ENCODE measurements at places on chromosomes 3 and 15. TPM values are rescaled to one million over a fixed set of nuclear protein-coding genes. Genes with fewer than 3 reads are reported as not detected.

The PARL gene
- 95.9 TPM for total RNA-seq

The WNT5A gene
- not detected for total RNA-seq

The CHRM5 gene
- total RNA-seq: not detected

The BBX gene
- 44.5 TPM for total RNA-seq

The PCSK6 gene
- total RNA-seq: 0.95 TPM

DNA sequence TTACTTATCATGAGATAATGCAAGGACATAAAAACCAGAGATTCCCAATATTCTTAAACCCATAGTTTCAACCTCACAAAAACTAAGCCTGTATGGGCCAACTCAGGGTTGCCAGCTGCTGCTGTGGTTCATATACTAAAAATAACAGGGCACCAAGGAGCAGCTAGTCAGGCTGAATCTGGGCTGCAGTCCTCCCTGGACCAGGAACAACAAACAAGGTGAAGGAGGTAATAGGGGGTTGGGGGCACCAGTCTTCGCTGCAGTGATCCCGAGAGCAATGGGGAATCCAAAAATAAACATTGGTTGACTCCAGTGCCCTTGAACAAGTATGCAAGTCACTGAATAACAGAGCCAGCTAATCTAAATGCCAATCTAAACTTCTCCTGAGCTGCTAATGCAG lies 108.9 kb downstream of the MECOM start:
- no peak for DNase-seq

- DNase-seq: no peak
Observed at GRCh38 chr3:114076711-114077110, 20.2 kb downstream of the QTRT2 start.

DNA sequence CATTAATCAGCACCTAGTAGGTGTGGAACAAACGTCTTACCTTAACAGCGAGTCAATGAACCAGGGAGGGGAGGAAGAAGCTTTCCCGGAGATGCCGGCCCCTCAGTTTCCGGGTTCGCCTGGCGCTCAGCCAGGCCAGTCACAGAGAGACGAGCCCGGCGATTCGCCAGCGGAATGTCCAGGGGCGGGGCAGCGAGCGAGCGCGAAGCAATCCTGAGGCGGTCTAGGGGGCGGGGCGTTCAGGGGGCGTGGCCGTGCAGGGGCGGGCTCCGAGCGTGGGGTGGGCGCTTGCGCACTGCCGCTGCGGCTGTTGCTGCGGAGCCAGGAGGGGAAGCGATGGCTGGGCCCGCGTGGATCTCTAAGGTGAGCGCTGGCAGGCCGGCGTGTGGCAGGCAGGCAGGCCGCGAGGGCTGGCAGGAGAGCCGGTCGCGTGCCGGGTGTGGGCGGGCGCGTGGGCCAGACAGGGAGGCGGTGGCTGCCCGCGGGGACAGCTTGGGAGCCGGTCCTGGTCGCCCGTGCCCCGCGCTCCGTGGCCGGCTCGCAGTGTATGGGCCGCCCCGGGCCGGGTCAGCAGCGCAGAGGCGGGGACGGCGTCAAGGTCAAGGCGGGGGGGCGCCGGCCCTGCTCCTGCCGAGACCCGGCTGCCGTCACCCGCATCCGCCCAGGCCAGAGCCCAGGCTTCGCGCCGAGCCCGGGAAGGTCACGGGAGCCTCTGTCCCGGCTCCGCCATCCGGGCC lies at the start of gene IDH3A:
TSS of gene IDH3A (plus strand) at position 295 of the 737 bp plus-strand sequence. CDS start at position 337, 42 bp downstream.
- peak; percentile 100 for DNase-seq

DNA sequence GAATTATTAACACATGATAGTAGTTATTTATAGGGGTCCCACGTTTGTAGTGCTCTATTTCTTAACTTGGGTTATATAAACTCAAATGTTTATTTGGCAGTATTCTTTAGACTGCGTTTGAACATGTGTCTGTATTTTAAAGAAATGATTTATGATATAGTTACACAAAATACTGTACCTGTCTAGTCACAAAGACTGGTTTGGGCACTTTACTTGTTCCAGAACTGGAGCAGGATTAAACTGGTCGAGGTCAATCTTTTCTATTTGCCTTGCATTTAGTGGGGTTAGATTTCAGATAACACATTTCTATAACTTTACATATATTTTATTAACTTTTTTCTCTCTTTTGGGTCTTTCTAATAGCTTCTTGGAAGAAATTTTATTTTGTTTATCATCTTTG lies 39.5 kb downstream of the HACD3 start:
- DNase-seq: no peak

GRCh38 chr15:50084932-50085331 lies 34.1 kb downstream of the ATP8B4 start:
- no peak for DNase-seq

GRCh38 chr3:88180398-88180999 lies 30.7 kb downstream of the C3orf38 start:
- DNase-seq: no peak

DNA sequence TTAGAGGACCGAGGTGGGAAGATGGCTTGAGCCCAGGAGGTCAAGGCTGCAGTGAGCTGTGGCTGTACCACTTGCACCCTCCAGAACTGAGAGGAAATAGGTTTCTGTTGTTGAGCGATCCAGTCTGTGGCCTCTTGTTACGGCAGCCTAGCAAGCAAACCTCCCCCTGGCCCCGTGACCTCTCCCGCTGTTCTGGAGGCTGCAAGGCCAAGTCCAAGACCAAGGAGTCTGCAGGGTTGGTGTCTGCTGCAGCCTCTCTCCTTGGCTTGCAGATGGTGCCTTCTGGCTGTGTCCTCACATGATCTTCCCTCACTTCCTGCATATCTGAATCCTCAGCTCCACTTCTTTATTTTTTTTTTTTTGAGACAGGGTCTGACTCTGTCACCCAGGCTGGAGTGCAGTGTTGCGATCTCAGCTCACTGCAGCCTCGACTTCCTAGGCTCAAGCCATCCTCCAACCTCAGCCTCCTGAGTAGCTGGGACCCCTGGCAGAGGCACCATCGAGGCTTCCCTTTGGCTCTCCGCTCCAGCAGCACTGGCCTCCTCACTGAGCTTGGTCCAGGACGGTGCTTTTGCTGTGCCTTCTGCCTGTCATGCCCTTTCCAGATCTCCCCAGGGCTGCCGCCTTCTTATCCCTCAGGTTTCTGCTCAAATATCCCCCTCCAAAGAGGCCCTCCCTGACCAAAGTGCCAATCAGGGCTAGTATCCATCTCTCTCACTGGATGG lies 18.0 kb upstream of the PLXND1 start:
- no peak for DNase-seq

- DNase-seq: no peak
Observed at GRCh38 chr3:1207904-1208303, 115.1 kb downstream of the CNTN6 start.

GRCh38 chr15:100192097-100193080 lies 149.4 kb downstream of the ADAMTS17 start:
- no peak for DNase-seq

DNA sequence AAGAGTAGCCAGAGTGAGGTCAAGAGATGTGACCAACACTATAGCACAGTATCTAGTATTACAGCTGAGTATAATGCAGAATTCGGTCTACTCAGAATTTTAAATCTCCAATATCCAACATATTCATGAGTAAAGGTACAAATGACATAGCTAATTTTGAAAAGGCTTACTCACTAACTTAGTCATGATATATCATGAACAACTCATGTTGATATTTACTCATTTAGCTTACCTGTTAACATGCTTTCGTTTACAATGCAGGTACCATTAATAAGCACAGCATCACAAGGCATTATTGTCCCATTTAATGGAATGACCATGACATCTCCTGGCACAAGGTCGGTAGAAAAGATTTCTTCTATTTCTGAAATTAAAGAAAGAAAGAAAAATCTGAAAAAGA lies 36.9 kb downstream of the ATP13A3 start:
- no peak for DNase-seq

- no peak for DNase-seq
Observed at GRCh38 chr3:132443421-132443820, 26.1 kb downstream of the DNAJC13 start.

DNA sequence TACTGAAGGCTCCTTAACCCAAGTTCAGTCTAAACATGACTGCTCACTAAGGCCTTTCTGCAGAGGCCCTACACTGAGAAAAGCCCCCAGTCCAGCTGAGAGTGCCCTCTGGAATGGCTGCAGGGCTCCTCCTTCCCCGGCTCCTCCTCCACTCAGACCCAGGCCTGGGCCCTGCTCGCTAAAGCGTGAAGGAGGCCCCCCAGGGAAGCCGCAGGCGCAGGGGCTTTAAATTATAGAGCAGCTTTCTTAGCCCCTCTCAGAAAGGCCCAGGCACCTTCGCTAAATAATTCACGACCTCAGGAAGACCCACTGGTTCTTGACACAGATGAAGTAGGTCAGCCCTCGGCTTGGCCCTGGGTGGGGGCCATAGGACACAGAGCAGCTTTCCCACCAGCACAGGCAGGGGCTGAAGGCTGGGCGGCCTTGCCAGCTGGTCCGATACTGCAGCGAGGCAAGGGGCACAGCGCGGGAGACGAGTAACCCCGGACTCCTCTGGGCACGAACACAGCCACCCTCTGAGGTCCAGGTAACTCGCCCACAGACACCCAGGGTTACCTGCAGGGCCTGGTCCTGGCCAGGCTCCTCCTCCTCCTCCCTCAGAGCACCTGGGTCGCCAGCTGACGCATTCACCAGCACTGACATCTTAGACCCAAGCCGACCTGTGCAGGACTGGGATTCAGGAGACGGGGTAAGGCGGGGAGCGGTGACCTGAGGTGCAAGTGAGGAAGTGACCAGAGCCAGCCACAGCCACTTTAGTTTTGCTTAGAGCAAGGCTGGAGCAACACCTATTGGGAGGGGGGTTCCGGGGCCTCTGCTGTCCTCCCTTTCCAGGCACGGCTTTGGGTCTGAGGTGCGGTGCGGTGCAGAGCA lies 36.9 kb downstream of the RBPMS2 start:
- no peak for DNase-seq

- DNase-seq: peak; percentile 8
Observed at GRCh38 chr15:63860155-63860554, 26.4 kb upstream of the HERC1 start.

GRCh38 chr3:141828890-141829289 lies 47.6 kb upstream of the ATP1B3 start:
- no peak for DNase-seq

DNA sequence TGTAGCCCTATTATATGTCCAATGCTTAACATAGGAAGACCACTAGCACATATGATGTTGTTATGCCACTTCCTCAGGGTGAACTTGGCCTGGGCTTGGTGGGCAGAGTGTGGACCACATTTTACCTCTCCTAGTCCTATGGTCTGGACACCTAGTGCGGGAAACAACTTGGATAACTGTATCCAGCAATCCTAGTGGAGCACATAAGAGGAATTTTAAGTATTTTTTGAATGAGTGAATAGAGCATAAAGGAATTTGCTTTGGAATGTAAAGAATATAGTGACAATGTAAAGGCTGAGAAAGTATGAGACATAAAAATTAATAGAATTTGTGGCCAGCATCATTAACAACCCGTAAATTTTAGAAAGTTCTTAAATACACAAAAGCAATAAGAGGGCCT lies 528.9 kb downstream of the IGSF11 start:
- no peak for DNase-seq

DNA sequence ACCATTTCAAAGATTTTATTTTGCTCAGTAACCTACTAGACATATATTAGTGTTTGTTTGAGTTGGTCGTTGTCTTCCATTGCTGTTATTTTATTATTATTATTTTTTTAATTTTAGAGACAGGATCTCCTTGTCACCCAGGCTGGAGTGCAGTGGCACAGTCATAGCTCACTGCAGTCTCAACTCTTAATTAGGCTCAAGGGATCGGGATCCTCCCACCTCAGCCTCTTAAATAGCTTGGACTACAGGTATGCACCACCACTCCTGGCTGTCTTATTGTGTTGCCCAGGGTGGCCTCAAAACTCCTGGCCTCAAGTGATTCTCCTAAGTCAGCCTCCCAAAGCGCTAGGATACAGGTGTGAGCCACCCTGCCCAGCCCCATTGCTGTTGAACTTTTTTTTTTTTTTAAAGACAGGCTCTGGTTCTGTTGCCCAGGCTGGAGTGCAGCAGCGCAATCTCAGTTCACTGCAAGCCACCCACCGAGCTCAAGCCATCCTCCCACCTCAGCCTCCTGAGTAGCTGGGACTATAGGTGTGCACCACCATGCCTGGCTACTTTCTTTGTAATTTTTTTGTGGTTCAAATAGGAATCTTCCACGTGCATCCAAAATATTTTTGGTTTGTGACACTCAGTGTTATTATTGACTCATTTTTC lies 18.2 kb downstream of the SETD5 start:
- DNase-seq: no peak

- DNase-seq: no peak
Observed at GRCh38 chr15:72559781-72560180, 85.7 kb downstream of the ARIH1 start.

- DNase-seq: no peak
Observed at GRCh38 chr15:57735891-57736290, 29.4 kb downstream of the POLR2M start.

- no peak for DNase-seq
Observed at GRCh38 chr3:129722527-129722926, 116.1 kb upstream of the PLXND1 start.

DNA sequence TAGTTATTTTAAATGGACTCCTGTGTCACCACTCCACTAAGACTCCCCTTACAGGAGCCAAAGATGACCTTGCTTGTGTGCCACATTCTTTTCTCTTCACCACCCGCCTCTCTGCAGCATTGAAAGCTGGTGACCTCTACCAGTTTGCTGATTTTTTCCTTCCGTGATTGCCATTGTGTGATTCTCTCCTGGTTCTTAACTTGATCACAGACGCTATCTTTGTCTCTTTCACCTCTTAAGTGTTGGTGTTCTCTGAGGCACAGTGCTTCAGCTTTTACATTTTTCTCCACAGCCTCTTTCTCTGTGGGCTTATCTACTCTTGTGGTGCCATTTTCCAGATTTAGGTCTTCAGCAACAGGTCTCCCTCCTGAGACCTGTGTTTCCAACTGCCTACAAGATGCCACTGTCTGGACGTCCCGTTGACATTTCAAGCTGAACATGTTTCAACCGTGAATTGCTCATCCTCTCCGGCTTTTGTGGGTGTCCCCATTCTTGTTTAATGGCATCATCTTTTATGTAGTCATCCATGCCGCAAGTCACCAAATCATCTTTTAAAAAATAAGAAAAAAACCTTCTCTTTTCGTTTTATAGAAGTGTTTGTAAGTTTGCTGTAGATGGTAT lies 26.5 kb downstream of the IQGAP1 start:
- DNase-seq: no peak

DNA sequence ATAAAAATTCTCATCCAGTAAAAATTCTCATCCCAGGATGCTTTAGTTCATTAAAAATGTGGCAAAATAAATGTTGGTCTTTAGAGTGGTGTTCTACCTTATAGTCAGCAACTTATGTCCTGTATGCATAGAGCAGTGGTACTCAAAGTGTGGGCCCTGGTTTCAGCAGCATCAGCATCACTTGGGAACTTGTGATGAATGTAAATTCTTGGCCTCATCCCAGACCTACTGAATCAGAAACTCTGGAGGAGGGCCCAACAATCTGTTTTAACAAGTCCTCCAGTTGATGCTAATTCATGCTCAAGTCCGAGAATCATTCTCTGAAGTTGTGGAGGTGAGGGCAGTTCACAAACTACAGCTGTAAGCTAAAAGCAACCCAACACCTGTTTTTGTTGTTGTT lies 307.3 kb upstream of the SATB1 start:
- DNase-seq: no peak

GRCh38 chr15:74399100-74399499 lies 31.7 kb upstream of the CYP11A1 start:
- no peak for DNase-seq

- DNase-seq: no peak
Observed at GRCh38 chr3:184008161-184008560, 9.5 kb downstream of the ABCC5 start.

All from CD8-positive, alpha-beta memory T cell (primary cell).